ENCODE measurements at places on chromosomes 11 and 22.

GRCh38 chr11:33615751-33616150 is 84.9 kb downstream of the C11orf91 start:
- DNase-seq, result no peak

- DNase-seq, result no peak
Measured at GRCh38 chr11:130871616-130872015, 44.7 kb downstream of the SNX19 start.

- no peak for DNase-seq
Measured at GRCh38 chr22:23775779-23776375, 3.2 kb downstream of the MMP11 start.

DNA sequence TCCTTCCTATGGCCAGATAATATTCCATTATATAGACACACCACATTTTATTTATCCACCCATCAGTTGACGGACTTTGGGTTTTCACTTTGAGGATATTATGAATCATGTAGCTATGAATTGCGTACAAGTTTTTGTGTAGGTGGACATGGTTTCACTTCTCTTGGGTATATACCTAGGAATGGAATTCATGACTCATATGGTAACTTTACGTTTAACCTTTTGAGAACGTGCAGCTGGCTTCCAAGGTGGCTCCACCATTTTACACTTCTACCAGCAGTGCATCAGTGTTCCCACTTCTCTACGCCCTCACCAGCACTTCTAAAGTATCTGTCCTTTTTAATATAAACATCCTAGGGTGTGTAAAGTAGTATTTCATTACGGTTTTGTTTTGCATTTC is 112.0 kb downstream of the PLEKHA7 start:
- no peak for DNase-seq

- DNase-seq, result peak; percentile 53
Measured at GRCh38 chr11:69337211-69337721, 43.3 kb downstream of the MYEOV start.

GRCh38 chr11:3022300-3022967 is 30.3 kb upstream of the NAP1L4 start:
- no peak for DNase-seq

GRCh38 chr11:45267052-45267451 is 19.1 kb downstream of the SYT13 start:
- DNase-seq, result no peak

All from SHP77 treated with DMSO at 0.1 percent for 48 hours (cell line).